Activated T-cell treated with anti-CD3 and anti-CD28 coated beads, Interleukin-2, amount 50 U/mL, for 4 hours (primary cell): ENCODE measurements at places on chromosomes 4 and X. TPM values are rescaled to one million over a fixed set of nuclear protein-coding genes. Genes with fewer than 3 reads are reported as not detected.

Gene CXorf65
- 6.0 TPM for total RNA-seq

Gene RHOXF1
- not detected for total RNA-seq

GRCh38 chrX:46823481-46823880 is 13.4 kb upstream of the RP2 start:
- DNase-seq = no peak

DNA sequence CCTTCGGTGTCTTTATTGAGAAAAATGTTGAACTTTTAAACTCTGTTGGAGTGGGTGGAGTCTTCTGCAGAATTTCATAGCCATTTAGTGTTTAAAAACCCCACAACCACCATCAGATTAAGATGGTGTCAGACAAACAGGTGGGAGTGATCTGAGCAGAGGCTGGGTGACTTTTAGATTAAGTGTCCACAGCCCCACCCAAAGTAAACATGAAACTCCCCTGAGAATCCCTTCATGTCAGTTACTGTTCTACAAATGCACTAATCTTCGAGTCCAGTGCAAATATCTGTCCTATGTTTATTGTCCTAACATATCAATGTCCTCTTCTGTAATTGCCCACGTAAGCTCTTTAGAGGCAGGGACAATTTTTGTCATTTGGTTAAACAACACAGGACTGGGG is 175.6 kb upstream of the RBPJ start:
- DNase-seq = no peak

GRCh38 chr4:83285055-83285407 is 433 bp upstream of the COQ2 start:
- no peak for DNase-seq

- no peak for DNase-seq
These were observed 7.0 kb downstream of the VAMP7 start for GRCh38 chrX:155888139-155888538.

DNA sequence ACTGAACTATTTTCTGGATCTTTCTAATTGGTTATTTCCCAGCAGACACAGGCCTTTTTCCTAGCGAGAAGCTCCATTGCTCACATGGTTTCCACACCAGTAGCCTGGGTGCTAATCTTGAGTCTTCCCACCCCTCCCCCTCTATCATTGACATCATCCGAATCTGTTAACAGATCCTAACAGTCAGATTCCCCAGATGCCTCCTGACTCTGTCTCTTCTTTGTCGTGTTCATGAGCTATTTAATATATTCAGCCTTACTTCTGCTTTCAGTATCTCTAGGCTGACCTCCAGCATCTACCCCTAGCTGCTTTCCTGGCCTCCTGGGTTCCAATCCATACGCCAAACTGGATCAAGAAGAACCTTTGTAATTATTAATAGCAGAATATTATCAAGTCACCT is 85.0 kb downstream of the CLNK start:
- DNase-seq = no peak

- DNase-seq = no peak
These were observed 11.9 kb upstream of the UBA6 start for GRCh38 chr4:67712650-67713528.

GRCh38 chr4:48224606-48225005 is 45.0 kb downstream of the TEC start:
- DNase-seq = no peak
